ENCODE measurements at places on chromosomes 3 and 15. TPM values are rescaled to one million over a fixed set of nuclear protein-coding genes. Genes with fewer than 3 reads are reported as not detected.

Gene TIMMDC1
- 46.7 TPM for polyA plus RNA-seq

Gene FAM174B
- polyA plus RNA-seq = 11.8 TPM

DNA sequence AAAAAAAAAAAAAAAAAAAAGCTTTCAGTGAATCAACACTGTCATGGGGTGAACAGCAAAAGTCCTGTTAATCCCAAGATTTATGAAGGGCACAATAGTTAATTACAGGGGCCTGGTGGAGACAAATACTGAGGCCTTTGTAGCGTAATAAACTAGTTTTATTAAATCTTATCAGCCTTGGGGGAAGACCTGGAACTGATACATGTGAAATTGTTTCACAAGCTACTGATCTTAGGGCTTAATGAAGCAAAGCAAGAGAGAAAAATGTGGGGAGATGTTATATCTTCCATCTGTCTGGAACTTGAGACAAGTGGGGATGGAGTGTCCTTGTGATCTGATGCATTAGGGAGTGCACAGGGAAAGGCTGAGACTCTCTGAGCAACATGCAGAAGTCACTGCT is 47.9 kb upstream of the OSBPL11 start:
- DNase-seq = no peak

DNA sequence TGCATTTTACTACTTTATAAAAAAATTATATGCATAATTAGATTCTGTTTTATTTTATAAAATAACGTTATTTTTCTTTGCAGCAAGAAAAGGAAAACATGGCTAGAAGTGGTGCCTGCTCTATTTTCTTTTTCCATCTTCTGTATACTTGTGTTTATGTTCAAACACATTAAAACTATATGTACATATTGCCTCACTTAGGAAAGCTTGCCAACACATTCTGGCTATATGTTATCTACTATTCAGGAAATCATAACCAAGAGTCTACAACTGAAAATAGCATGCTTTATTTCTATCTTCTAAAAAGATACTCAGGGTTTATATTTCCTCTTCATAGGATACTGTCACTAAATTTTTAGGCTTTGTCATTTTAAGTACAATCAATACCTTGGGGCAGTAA is 90.2 kb upstream of the KCNMB2 start:
- DNase-seq = no peak

- DNase-seq = no peak
Observed at GRCh38 chr15:80121546-80121945, 31.3 kb upstream of the FAH start.

DNA sequence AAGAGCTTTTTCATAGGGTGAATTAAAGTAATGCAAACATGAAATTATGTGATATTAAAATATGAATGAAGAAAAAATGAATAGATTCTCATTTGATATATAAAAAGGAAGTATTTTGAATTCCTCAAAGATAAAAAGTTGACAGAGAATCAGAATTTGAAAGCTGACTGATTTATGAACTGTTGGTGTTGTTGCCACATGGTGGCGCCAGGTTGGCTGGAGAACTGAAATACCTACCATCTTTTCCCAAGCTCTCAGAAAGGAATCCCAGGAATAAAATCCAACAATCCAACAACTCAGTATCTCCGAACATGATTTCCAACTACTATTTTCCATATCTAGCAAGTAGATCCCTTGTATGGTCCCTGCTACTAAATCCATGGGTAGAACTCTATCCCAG is 3.1 kb downstream of the MYRIP start:
- DNase-seq = no peak

DNA sequence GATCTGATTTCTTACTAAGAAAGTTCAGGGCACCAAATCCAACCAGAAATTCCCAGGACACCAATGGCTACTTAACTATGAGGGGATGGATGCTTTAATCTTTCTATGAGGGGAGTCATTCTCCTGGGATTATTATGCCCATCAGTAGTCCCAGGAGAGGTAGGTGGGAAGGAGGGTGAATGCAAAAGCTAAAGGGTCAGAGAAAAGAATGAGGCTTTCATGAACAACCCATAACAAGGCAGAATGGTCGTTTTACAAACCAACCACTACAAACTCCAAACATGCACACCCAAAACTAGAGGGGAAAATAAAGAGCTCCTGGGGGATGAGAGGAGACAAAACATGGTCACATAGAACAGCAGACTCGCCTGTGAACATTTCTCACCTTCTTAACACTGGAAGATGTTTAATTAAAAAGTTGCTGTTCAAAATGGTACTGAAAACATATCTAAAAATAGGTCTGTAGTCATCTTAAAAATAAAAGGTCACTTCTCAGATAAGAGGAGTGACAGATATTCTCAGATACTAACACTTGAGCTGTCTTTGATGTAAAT is 3.7 kb downstream of the STARD9 start:
- DNase-seq = no peak

Data from ovary (tissue), 10 donors.